HuH-7.5 (cell line): ENCODE measurements at places on chromosomes 1 and 21.

- no peak for DNase-seq
These were observed 5.7 kb upstream of the OR14A16 start for GRCh38 chr1:247829656-247830055.

DNA sequence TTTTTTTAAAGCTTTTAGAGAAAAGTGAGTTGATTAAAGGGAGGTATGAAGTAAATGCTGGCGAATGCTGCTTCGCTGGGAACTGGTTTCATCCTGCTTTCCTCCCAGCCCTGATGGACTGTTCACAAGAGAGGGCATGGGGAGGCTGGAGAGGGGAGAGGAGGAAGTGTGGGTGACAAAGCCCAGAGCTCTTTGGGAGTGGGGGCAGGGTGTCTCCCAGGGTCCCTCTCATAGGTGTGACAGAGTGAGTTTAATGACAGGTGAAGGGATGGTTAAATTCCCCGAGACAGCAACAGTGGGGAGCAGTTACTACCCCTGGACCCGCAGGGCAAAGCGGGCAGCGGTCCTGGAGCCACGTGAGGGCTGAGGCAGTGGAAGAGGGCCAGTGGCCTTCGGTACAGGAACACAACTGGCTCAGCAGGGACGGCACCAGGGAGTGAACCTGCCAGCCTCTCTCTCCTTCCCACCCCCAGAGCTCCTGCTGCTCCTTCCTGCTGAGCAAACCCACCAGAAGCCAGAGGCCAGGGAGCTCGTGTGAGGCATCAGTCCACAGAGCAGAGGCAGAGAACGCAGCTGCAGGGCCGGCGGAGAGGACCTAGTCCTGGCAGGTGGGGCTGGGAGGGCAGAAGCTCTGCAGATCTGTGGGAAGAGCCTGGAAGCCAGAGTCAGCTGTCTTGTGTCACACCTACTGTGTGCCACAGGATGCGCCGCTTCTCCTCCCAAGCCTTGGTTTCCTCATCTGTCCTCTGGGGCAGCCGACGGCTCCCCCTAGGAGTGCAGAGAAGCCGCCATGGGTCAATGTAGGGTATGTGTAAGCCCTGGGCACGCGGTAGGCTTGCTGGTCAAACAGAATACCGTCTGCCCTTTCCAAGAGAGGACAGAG lies 20.9 kb upstream of the LRP8 start:
- no peak for DNase-seq

DNA sequence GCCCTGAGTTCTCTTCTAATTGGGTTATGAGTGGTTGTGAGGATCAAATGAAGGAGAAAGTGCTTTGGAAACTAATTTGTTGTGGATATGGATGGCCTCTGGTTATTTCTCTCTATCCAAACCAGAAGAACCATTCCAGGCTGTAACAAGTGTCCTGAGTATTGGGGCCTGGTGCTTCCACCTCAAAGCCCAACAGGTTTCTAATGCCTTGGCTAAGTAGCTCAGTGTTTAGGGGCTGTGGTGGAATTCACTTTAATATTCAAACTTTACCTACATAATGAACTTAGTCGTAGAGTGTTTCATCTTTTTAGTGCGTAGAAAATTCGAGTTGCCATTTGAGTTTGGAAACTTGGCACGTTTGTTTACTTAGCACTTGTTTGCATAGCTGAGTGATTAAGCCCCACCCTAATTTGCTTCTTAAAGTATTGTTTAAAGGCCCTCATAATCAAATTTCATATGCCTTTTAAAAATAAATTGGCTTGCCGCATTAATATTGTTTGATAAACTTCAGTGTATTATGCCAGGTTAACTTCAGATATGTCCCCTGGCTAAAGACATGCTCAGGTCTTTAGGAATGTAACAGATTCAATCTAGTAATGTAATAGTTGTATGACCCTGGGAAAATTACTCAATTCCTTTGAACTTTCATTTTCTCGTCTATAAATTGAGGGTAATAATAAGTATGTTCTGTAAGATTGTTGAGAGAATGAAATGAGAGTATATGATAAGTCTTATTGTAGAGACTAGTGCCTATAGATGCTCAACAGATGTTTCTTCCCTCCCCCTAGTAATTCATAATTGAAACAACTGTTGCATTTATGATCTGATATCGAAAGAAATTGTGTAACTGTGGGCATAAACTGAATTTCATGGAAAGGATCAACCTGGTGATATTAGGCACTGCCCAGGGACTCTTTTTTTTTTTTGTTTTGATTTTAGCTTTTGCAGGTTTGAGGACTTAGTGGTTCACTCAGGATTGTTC lies 1.6 kb downstream of the AGO4 start:
- no peak for DNase-seq

GRCh38 chr21:34364921-34365320 lies 1.1 kb downstream of the KCNE2 start:
- DNase-seq = no peak

DNA sequence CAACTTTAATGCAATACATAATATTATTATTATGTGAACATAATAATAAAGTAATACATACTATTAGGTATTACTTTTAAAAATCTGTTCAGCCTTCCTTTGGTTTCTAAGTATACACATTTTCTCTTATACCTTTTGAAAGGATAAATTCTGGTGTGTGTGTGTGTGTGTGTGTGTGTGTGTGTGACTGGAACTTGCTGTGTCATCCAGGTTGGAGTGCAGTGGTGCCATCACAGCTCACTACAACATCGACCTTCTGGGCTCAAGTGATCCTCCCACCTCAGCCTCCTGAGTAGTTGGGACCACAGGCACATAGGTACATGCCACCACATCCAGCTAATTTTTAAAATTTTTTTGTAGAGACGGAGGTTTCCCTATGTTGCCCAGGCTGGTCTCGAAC lies 88.5 kb downstream of the CCDC30 start:
- no peak for DNase-seq

- no peak for DNase-seq
These were observed 82.5 kb downstream of the NRIP1 start for GRCh38 chr21:14982336-14982735.
